GM12878 (cell line): ENCODE measurements at places on chromosomes 6 and 20.

DNA sequence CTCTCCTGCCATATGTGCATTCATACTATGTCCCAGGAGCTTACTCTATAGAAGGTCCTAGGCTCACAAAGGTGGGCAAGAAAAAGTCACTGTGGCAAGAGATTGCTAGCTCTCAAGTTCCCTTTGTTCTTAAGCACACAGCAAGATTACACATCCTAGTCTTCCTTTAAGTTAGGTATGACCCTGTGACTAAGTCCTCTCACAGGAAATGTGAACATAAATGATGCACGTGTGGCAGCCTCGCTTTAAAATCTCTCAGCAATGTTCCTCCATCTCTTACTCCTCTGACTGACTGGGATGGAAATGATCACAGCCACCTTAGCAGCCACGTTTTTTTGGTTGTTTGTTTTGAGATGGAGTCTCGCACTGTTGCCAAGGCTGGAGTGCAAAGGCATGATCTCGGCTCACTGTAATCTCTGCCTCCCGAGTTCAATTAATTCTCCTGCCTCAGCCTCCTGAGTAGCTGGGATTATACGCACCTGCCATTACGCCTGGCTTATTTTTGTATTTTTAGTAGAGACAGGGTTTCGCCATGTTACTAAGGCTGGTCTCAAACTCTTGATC is 35.7 kb upstream of the HAO1 start:
- no peak for DNase-seq

DNA sequence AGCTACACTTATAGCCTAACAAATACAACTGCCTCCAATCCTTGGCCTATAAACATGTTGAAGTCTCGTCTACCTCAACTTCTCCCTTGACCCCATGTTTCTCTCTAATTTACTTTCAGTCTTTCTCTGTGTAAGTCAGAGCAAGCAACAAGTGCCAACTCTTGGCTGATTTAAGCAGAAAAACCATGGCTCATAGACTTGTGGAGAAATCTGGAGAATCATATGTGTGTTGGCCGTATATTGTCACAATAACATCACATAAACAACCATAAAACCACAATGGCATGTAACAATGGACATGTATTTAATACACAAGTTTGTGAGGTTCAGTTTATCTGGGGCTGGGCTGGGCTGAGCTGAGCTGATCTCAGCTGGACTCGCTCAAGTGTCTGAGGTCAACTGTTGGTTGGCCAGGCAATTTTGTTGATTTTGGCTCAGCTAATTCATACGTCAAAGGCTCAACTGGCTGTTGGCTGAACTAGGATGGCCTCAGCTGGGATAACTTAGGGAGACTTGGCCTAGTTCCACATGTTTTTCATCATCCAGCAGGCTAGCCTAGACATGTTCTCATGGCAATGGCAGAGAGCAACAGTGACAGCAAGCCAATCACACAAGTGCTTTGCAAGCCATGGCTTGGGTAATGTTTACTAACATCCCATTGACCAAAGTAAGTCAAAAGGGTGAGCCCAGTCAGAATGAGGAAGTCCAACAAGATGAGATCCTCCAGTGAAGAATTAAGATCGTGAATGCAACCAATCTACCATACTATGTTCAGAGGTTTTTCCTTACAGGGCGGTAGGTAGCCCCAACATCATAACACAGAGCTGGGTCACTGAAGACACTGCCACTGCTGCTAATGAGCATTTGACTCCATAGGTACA is 12.9 kb upstream of the TBC1D22B start:
- no peak for DNase-seq

DNA sequence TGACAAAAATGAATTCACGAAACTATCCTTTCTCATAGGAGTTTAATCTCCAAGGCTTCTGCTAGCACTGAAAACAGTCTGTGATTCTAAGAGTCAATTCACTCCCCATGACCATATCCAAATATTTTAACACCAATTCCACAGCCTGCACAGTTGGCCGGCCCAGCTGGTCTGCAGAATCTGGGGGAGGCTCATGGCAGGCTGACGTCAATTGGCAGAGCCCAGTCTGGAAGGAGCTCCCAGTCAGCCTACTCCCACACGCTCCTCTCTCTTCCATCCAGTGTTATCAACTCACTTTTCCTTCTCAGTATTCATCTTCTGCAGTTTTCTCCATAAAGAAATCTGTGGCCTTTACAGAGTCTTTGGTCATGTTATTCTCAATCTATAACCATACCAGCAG is 111.0 kb downstream of the TBXT start:
- DNase-seq, result no peak

DNA sequence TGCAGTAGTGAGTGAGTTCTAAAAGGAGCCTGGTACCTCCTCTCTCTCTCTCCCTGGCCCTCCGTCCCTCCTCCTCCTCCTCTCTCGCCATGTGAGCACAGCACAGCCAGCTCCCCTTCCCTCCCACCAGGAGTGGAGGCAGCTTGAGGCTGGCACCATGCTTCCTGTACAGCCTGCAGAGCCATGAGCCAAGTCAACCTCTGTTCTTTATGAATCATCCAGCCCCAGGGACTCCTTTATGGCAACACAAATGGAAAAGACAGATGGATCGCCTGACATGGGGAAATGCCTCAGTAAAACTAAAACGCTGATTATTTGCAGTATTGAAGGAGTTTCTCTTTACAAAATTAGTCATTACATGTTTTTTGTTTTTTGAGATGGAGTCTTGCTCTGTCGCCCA is 233.7 kb upstream of the ARID1B start:
- DNase-seq, result no peak

DNA sequence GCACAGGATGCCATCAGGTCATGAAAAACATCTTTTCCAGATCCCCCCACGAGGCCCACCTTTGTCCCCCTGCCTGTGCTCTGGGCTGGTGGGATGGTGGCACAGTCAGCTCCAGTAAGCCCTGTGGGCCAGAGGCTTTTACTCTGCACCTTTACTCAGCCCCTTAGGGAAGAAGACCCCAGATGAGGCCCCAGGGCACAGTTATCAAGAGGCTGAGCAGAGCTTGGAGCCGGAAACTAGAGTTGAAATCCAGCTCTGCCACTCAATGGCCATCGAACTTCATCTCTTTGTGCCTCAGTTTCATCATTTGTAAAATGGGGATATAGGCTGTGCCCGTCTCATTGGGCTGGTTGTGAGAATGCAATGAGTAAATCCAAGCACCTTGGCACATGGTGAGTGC is 81.7 kb upstream of the TOX2 start:
- DNase-seq, result no peak
